ENCODE measurements at places on chromosomes 1 and 21.
A peak's percentile ranks its signal among the peaks of the same experiment; 100 is the strongest.

DNA sequence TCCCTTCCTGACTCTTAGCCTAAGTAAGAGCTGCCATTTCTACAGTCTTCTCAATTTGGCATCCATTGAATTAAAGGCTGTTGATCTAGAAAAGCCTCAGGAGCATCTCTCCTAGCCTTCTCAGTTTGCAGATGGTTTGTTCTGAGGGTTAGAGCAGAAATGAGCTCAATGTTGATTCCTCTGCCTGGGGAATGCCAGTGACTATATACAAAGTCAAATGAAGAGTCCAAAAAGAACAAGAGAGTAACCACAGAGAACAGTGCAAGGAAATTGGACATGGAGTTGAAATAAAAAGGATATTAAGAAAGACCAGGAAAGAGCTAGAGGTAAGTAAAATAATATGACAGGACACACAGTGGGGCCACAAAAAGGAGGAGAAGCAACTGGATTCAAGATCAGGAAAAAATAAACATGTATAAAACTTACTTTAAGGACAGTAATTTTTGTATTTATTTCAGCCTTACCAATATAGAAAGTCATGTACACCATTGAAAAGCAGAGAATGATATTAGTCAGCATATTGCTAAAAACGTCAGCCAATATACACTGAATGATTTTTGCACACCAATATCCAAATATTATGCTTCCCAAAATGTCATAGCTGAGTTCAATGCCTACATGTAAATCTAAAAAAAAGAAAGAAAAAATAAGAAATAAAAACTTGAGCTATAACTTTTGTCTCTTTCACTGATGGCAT is 21.3 kb downstream of the SLC9C2 start:
- no peak for DNase-seq

DNA sequence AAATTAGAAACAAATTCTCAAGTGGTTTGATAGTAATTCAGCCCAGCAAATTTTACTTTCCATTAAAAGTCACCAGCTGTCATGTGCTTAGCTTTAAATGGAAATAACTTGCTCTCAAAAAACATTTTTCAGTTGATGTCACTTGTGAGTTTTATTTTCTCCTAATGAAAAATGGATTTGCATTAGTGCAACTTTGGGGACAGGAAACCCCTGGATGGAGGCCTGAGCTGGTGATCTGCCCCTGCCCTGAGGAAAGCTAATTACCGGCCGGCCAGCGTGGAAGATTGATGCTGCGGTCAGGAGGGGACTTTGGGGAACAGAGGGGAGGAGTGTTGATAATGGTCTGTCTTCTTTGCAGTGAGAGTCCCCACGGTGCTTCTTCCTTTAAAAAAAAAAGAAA is 66.8 kb upstream of the ANGPTL1 start:
- DNase-seq: no peak

GRCh38 chr1:41394369-41394744 is 33.1 kb downstream of the FOXO6 start:
- DNase-seq: no peak

DNA sequence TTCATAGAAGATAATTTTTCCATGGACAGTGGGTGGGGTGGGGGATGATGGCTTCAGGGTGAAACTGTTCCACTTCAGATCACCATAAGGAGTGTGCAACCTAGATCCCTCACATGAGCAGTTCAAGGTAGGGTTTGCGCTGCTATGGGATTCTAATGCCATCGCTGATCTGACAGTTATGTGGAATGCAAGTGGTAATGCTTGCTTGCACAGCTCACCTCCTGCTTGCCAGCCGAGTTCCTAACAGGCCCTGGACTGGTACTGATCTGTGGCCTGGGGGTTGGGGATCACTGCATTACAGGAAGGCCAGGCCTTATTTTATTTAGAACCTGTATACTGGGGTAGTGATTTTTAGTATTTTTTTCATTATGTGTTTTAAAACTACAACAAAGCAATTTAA is 22.0 kb downstream of the MAN1A2 start:
- DNase-seq: peak; percentile 40

DNA sequence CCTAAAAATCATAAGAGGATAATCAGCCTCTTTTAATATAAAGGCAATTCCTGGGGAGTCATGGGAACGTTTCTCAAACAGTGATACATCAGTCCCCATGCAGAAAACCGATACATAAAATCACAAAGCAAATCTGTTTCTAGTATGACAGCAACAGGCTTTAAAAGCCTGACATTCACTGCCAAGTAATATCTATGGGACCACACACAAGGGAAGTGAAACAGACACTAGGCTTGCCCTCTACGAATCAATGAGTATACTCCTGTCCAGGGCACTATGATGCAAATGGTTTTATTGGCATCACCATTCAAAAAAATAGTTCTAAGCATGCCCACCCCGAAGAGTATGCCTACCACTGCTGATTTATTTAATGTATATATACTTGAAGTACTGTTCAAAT is 54.4 kb downstream of the TIAM1 start:
- DNase-seq: no peak

GRCh38 chr1:203038891-203039608 is 12.8 kb downstream of the PPFIA4 start:
- DNase-seq: peak; percentile 78

- DNase-seq: no peak
These were observed 698 bp upstream of the NTMT2 start for GRCh38 chr1:170145061-170145460.

DNA sequence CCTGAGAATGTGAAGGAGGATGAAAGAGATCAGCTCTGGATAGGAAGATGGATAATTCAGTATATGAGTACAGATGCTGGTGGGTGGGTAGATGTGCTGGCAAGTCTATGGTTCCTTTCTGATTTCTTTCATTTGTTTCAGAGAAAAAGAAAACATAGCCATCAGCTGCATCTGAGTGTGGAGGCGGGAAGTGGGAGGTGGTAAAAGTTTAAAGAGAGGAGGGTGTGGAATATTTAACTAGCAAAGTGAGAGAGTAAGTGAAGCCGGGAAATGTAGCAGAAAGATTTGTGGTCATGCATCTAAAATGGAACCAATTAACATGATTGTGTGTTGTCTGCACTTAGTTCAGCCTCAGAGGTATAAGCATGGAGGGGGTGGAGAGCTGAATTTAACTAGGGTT is 16.4 kb downstream of the RPE65 start:
- DNase-seq: no peak

DNA sequence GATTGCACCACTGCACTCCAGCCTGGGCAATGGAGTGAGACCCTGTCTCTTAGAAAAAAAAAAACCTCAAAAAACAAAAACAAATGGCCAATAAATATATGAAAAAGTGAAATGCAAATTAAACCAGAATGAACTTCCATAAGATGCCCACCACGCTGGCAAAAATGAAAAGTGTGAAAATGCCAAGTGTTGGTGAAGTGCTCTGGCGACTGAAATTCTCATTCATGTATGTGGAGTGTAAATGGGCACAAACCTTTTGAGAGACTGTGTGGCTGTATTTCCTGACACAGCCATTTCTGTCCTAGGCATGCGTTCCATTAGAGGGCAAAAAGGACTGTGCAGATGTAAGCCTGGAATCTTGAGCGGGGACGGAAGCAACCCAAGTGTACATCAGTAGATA is 18.3 kb downstream of the YBEY start:
- no peak for DNase-seq

DNA sequence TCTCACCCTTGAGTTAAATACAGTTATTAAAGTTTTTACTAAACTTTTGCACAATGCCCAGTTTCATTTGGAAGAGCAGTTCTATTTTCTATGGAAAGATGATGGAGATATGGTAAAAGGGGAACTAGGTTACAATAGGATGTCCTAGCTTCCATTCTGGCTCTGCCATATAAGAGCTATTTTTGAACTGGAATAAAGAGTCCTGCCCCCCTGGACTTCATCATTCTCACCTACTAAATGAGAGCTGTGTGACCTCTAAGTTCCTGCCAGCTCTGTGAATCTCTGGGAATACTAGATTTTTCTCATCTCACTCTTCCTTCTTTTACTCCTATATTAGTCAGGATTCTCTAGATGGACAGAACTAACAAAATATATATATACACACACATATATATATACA is 106.3 kb downstream of the PRRX1 start:
- DNase-seq: no peak

- DNase-seq: no peak
These were observed 128.8 kb downstream of the PDE4B start for GRCh38 chr1:65921446-65921845.

DNA sequence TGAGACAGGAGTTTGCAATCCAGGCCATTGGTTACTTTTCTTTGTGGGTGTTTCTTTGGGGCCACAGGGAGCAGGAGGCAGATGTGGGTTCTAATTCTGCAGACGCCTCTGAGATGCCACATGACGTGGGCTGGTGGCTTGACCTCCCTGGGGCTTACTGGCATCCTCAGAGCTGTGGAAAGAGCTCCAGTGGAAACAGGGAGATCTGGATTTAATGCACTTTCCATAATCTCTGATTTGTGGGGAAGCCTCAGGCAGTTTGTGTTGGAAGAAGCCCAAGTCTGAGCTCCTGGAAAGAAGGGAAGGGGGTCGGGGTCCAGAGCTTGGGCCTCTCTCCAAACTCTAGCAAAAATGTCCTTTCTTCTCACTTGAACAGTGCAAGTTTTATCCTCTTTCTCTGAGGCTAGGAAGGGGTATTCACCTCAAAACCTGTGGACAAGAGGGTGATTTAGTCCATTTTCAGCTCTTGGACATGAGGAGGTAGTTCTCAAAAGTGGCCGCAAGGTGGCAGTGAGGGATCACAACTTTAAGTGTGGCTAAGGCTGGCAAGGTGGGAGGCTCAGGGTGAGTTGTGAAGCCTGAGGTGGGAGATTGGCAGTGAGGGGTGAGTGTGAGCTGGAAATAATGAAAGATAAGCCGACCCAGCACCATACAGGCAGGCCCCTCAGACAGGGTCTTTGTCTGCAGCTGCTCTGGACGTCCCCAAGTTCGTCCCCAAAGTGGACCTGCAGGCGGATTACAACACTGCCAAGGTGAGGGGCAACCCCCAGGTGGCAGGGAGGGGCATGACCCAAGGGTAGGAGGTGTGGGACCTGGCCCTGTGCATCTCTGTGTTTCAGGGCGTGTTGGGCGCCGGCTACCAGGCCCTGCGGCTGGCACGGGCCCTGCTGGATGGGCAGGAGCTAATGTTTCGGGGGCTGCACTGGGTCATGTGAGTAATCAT is 9.2 kb downstream of the IKBKE start:
- peak; percentile 81 for DNase-seq

DNA sequence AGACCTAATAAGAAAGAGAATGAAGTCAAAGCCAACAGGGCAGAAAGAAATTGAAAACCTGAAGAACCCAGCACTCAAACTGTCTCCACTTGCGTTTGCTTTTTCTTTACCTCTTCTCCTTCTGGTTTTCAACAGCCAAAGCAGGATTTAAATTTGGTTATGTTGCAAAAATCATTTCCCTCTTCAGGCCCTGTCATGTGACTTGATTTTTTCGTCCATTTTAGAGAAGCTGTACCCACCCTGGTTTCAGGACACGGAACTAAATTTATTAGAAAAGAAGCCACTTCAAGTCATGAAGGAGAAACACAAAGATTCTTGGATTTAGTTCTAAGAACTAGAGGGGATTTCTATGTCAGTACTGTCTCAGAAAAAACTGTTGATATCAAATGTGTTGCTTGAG is 1.0 kb upstream of the SYNJ1 start:
- DNase-seq: no peak

DNA sequence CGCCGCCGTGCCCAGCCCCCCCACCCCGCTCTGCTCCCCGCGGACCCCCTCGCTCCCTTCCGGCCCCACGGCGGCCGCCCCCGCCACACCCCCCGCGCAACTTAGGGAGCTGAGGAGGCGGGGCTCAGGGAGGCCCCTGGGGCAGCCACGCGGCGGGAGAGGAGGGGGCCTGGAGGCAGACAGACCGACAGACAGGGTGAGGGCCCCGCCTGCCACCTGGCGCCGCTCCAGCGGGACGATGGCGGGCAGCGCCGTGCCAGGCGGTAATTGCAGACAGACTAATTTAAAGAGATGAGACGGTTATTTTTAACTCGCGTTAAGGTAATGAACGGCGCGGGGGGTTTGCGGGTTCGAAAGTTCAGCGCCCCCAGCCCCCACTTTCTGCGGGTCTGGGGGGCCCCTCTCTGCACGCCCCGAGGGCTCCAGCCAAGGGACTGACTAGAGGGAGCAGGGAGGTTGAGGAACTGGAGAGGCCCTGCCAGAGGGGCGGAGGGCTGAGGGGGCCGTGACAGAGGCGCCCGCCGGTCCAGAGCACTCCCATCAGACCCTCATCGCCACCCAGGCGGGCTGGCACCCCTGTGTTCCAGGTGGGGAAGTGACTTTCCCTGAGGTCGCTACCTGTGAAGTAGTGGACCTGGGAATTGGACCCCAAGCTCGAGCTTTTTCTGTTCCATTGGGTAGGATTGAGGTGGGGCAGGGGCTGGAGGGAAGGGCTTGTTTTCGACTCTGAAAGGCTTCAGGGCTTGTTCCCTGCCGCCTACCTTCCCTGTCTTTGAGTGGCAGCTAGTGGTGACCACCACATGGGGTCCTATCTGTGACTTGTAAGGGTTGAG is 5.4 kb downstream of the FOXO6 start:
- peak; percentile 72 for DNase-seq

GRCh38 chr1:115251856-115252255 is 86.2 kb downstream of the NGF start:
- DNase-seq: no peak

DNA sequence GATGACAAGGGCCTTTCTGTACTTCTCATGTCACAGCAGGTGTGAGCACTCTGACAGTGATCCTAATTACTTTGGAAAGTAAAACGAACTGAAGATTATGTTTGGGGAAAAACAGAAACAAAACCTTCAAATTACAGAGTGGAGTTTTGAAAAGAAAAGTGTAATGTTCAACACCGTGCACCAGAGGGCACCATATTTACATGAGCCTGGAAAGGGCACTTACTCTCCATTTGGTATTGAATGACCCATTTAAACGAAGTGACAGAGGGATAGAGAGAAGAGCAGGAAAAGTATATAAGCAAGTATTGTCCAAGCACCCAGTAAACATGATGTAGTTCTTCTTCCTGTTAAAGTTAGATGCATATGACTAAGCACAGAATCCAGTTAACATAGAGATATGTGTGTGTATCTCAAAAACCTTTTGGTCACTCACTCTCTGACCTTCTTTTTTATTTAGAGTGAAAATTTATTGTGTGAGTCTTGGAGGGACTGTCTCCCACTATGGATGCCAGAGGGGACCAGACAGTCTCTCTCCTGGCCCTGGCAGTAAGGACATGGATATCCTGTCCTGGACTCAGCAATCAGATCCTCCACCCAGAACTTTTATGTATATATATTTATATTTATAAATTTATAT is 3.8 kb upstream of the RGSL1 start:
- no peak for DNase-seq

GRCh38 chr1:17441993-17442357 is 2.5 kb upstream of the RCC2 start:
- no peak for DNase-seq

- no peak for DNase-seq
These were observed 353.4 kb upstream of the NEGR1 start for GRCh38 chr1:72635719-72636118.

- DNase-seq: peak; percentile 65
These were observed 59.2 kb downstream of the TIAM1 start for GRCh38 chr21:31284797-31285397.

GRCh38 chr1:51442198-51442597 is 76.9 kb downstream of the EPS15 start:
- no peak for DNase-seq

- no peak for DNase-seq
These were observed 33.1 kb upstream of the LBR start for GRCh38 chr1:225460737-225461532.
